Stimulated activated CD4-positive, alpha-beta T cell treated with anti-CD3 and anti-CD28 coated beads, Interleukin-12 subunit alpha, Interleukin-12 subunit beta, amount 100 ng/mL, for 4 hours (primary cell): ENCODE measurements at places on chromosomes 4 and X.

GRCh38 chr4:112003231-112003907 lies 141.9 kb upstream of the FAM241A start:
- no peak for DNase-seq

- no peak for DNase-seq
These were observed 735.1 kb downstream of the GLUD2 start for GRCh38 chrX:121782544-121782943.

DNA sequence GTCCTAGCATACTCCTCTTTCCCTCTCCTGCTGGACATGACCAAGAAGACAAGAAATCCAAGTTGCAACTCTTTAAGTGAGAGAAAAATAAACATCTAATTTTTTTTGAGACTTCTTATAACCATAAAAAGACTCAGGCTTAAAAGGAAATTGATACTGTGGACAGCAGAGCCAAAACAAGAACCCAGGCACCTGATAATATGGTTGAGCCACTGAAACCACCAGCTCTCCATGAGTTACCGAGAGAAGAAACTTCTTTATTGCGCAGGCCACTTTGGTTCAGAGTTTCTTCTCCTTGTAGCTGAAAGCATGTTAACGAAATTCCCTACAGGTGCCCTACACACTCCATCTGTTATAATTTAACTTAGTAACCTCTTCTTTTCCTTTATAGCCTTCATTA lies 11.3 kb upstream of the SPCS3 start:
- DNase-seq = no peak

DNA sequence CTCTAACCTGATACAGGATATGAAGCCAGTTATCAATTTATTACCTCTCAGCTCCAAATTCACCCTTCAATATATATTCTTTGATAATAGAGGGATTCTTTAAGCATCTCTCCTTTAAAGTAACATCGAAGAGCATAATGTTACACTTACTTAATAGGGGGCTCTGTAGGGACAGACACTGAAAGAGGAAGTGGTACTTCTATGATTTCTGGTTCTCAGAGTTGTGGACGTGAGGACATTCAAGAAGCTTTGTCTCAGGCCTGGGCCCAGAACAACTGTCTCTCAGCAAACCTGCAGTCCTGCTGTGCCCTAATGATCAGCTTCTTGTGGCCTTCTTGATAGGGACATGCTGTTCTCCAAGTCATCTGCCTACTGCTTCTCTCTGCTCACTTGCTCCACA lies 4.2 kb upstream of the ZXDB start:
- DNase-seq = no peak

DNA sequence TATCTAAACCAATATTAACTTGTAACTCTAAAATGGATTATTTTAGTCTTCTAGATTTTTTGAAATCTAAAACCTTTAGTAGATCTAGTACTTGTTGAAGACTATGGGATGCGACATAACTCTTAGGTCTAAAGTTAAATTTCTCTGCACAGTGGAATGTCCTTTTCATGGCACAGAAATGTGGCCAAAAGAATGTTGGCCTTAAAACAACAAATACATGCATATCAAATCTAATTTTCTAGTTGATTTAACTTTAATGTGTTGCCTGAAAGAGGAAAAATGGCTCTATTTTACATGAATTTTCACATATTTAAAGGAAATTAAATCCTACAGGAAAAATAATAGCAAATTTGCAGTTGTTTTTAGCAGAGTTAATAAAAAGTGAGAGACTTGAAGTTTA lies 30.3 kb downstream of the NFKB1 start:
- no peak for DNase-seq

DNA sequence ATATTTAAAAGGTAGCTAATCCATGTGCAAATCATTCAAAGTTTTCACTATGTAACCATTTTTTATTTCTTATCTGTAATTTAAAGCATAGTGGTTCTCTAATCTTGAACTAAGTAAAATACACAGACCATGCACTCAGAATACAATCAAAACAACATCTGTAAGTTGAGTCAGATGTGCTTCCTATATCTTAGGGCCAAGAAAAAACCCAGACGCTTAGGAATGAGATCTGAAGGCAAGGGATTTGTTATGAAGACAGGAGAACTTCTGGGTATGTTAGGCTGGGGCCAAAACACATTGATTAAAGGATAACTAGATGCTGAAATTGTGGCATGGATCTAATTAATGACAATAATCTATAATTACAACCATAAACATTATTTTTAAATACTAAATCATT lies 120.3 kb downstream of the PDE5A start:
- no peak for DNase-seq

DNA sequence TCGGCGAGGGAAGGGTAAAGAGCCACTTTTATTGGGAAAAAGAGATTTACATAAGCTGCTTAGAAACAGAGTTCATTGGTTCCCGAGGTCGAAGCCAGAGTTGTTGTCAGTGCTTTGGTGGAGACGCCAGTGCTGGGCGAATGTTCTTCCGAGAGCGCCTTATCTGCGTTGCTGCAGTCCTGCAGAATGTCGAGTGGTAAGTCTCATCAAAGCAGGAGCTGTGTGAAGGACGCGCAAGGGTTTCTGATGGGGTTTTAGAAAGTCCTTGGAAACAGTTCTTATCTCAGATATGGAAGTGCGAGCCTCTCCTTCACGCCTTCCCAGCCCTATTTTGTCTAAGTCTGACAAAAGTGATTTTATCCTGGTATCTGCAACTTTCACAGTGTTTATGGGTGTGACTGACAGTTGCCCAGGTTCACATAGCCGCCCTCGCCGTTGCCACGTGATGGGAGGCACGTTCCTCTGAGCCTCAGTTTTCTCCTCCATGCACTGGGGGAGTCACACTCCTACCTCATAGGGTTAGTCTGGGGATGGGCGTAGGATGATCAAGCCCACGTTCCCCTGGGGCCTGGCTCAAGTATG lies 47.3 kb upstream of the NSG1 start:
- DNase-seq = no peak

DNA sequence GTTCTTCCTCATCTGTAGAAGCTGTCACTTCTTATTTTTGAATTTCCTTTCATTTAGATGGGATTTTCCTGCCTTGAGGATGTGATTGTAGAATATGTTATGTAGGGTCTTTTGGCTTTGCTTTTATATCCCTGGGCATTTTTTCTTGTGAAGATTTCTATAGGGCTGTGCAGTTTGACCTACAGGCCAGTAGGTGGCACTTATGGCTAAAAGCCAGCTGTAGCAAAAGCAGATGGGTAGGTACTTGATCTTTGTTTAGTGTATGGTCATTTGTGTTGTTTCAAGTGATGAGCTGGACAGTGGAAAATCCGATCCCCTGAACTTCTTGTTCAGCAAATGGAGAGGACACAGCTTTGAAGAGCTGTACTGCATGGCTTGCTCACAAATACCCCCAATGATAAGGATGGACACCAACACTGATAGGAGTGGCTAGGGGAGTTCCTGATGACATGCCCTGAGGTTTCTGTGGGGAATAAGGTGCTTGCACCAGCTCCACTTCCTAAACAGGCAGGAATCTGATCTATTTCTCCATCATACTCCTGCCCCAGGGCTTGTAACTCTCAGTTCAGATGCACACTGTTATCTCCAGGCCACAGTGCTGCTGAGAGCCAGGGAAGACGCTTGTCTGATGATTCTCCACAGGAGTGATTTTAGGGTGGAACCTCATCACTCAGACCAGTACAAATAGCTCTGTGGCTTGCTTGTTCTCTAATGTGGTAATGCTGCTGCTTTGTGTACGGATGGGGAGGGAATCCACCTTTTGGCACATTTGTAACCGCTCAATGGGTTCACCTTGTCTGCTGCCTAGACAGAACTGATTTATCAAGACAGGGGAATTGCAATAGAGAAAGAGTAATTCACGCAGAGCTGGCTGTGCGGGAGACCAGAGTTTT lies 417.1 kb upstream of the MAGEB16 start:
- no peak for DNase-seq

GRCh38 chrX:136639506-136640176 lies 8.3 kb upstream of the CD40LG start:
- no peak for DNase-seq

- no peak for DNase-seq
These were observed 9.4 kb upstream of the CPLX1 start for GRCh38 chr4:835148-836002.

DNA sequence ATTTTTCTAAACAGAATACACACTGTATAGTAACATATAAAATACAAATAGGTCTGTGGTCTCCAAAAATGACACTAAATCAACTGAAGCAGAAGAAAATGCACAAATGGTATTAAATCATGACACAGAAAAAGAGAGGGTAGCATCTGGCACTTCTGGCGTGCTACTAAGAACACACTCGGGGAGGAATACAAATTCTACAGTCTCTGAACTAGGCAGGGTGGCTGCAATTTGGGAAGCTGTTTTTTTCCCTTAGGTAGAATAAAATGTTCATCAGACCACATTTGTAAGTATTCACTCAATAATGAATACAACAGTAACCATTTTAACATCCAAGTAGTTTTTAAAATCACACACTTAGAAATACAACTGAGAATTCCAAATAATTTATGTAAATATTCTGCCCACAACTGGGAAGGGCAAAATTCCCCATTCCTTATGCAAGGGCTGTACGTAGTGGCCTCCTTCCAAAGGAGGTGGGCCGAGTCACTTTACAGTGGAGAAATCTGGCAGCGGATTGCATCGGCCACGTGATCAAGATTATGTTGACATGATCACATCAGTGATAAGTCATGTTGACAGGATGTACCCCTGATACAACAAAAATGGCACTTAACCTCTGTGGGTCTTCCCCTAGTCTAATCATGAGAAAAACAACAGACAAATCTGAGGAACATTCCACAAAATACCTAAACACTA lies 101.1 kb downstream of the TSPAN5 start:
- no peak for DNase-seq

- DNase-seq = no peak
These were observed 189.3 kb downstream of the PTTG2 start for GRCh38 chr4:38149472-38149996.

DNA sequence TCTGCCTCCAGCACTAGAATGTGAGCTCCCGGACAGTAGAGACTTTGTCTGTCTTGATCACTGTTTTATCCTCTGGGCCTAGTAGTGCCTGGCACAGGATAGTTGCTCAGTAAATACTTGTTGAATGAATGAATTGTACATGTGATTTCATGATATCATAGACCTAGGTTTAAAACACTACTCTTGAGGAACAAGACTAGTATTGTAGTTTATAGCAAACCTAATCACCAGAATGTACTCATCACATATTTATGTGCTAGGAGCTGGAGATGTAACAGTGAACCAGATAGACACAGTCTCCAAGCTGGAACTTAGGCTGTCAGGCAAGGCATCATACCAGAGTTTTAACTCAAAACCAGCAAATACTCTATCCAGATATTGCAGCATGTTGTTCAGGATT lies 23.5 kb downstream of the GAB3 start:
- DNase-seq = no peak
